ENCODE measurements at places on chromosomes 3 and 15.

GRCh38 chr3:169760479-169760878, 4.4 kb downstream of the TERC start:
- no peak for DNase-seq

GRCh38 chr3:114307222-114307830, 13.5 kb downstream of the TIGIT start:
- no peak for DNase-seq

DNA sequence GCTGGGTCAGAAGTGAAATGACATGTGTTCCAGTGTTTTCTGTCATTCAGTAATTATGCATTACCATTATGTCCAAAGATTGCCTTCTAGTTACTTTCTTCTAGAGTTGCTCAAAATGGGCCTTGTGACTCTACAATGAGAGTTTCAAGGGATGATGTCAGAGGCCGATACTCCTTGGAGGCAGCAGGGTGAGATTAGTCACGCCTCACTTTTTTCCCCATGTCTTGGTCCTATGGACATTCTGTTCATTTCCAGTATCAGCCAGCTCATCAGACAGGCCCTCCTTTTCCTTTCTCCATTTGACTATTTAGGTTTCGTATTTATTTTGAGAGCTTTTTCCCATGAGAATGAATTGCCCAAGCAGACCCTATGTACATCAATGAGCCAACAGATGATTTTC, 17.5 kb downstream of the VGLL3 start:
- no peak for DNase-seq

- no peak for DNase-seq
Observed at GRCh38 chr15:45171912-45172311, 15.9 kb downstream of the SHF start.

DNA sequence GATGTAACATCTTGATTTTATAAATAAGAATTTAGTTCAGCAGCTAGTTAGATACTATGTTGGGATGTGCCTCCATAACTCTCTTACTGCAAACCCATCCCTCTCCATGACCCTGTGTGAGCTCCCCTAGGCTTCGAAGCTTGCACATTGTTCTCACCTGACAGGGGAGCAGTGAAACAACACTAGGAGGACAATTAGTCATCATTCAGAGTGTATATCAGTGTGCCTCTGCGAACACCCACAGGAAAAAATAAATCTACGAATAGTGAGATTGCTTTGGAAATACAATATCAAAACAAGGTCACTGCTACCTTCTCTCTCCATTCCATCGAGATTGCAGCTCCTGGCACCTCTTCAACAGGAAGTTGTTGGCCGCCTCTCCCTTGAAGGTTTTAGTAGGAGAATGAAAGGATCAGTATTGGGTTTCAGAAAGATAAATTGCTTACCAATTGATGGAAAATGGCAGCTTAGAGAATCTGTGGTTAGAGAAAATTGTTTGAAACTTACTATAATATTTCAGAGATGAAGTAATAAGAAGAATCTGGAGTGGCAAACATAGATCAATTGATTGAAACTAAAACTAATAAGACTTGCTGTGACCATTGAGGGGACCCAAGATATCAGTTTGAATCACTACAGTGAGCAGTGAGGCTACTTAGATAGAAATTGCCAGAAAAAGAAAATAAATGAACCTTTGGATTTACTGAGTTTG, 103.2 kb downstream of the CHL1 start:
- DNase-seq, result no peak

DNA sequence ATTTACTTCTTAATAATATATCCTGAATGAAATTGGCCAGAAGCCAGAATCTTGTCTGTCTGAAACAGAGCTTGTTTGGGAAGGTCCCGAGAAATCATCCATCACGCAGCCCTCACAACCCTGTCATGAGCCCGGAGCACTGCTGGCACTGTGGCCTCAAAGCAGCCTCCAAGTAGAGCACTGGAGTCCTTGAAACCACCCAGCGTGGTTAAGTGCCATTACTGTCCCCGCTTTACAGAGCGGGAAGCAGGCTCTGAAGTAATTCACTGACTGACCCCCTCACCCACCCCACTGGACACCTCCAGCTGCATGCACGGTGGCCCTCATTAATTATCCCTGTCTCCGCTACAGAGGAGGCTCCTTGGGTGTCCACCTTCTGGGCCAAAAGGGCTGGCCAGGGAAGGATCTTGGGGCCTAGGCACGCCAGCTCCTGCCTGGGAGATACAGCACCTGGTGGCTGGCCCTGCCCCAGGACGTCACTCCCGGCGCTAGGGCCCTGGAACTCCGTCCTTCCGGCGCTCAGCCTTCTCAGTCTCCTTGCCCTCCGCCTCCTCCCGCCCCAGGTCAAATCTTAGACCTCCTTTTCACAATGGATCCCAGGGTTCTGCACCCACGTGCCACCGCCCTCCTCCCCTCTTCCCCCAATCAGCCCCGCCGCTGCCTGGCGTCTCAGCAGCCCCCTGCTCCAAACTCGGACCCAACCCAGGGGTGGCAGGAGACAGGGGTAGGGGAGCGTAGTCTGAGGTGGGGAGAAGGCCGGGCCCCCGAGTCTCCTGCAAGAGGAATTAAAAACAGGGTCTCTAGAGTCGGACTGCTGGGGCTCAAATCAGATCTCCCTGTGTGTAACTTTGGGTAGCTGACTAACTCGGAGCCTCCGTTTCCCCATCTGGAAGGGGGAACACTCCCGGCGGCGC, 1.1 kb downstream of the TKT start:
- DNase-seq, result peak; percentile 21

DNA sequence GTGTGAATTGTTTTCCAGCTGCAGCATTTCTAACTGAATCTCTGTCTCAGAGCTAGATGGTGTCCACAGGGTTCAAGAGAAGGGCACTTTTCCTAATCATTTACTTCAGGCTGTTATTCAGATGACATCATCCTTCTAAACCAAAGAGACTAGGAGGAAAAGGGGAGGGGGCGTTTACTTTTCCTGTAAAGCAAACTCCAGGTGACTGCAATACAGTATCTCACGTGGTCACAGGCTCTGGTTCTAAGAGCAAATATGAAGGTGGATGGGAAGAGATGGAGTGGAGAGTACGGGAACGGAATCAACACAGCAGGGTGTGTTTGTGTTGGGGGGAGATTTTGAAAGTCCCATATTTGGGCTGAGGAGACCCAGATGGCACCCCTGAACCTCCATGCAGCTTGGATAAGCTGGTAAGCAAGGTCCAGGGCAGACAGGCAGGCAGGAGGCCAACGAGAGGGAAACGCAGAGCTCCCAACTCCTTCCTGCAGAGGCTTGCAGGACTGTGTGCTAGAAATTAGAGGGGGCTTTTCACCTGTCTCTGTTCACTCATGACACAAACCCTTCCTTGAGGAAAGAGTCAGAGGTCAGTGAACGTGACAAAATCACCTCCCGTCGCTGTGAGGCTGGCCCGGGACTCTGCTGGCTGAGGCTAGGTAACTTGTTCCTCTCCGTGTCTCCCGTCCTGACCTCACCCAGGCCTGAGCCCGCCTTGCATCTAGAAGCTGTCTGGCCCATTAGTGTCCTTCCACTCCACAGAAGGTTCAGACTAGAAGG, 151.2 kb downstream of the OPA1 start:
- DNase-seq, result no peak

DNA sequence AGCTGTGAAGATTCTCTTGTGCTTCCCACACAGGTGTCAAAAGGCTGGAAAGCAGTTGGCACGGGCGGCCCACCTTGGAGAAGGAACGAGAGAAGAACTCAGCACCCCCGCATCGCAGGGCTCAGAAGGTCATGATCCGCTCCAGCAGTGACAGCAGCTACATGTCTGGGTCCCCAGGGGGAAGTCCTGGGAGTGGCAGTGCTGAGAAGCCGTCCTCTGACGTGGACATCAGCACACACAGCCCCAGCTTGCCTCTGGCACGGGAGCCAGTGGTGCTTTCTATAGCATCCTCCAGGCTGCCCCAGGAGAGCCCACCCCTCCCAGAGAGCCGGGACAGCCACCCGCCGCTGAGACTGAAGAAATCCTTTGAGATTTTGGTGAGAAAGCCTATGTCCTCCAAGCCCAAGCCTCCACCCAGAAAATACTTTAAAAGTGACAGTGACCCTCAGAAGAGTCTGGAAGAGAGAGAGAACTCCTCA, 31.4 kb downstream of the STARD5 start:
- DNase-seq, result no peak

GRCh38 chr3:126456211-126456610, 19.5 kb downstream of the ZXDC start:
- no peak for DNase-seq

GRCh38 chr15:58909616-58910015, 23.9 kb downstream of the SLTM start:
- no peak for DNase-seq

DNA sequence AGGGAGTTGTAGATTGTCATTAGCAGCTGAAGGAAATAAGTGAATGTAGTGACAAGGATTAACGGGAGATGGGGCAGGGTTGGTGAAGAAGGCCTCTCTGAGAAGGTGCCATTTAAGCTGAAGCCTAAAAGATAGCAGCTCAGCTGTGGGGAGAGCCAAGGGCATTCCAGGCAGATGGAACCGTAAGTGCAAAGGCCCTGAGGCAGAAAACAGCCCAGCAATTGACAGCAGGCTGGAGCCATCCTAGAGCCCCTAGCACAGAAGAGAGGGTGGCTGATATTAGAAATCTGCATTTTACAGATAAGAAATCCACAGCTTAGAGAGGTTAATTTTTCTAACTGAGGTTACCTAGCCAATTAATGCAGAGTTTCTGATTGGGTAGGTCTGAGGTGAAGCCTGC, 374.5 kb upstream of the PROK2 start:
- no peak for DNase-seq

- no peak for DNase-seq
Observed at GRCh38 chr3:85251766-85252165, 293.0 kb downstream of the CADM2 start.

DNA sequence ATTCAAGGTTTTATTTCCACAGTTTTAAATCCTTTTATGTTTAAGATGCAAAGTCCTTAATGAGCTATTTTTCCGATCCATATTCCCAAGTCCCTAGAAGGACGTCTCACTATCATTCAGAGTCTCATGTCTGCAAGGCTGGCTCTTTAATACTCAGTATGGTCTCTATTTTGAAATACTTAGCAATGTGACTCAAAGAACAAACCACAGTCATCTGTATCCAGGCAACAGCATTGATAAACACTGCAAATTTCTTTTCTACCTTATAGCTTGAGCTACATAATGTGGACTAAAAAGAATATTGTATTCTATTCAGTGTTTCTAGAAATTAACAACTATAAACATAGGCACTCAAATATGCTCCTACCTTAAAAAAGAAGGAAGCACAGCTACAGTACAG, 588.3 kb upstream of the NAALADL2 start:
- no peak for DNase-seq

DNA sequence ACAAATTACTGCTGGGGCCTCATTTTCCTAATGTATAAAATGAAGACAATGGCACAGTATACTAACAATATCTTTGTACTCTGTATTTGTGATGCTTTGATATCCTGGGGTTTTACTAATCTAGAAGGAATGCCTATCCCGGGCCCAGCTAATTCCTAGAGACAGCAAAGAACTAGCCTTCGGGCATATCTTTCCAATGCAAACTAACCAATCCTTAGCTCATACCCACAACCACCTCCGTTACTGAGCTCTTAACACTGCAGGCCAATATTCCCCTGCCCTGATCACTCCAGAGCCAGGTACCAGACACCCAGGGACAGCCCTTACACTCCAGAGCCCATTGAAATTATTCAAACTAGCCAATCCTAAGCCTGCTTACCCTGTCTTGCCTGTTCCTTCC, 309.0 kb downstream of the ULK4 start:
- no peak for DNase-seq

DNA sequence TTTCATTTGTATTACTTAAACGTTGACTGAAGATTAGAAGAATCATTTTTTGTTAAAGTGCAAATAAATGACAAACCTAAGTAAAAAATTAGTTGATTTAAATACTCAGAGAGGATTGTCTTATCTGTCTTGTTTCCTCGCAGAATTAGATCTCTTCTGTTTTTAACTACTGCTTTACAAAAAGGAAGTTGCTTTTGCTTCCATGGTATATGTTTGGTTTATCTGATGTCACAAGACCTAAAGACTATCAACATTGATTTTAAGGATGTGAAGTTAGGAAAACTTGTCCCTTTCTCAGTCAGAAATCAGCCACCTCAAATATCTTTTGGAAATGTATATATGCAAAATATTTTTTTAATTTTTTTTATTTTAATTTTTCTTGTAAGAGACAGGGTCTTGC, 28.7 kb downstream of the GPR171 start:
- DNase-seq, result no peak

DNA sequence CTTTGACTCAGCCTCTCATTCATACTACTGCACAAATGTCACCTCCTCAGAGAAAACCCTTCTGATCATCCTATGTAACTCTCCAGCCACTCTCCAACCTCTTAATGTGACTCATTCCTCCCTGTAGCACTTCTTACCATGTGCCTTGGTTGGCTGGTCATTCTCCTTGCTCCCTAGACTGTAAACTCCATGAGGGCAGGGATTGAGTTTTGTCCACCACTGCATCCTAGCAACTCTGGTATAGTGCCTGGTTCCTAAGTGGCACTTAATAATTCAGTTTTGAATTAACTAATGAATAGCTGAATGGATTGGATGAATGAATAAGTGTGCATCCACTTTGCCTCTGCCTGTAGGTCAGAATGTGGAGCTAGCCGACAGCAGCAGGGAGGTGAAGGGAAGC, 202.5 kb upstream of the HES1 start:
- no peak for DNase-seq

DNA sequence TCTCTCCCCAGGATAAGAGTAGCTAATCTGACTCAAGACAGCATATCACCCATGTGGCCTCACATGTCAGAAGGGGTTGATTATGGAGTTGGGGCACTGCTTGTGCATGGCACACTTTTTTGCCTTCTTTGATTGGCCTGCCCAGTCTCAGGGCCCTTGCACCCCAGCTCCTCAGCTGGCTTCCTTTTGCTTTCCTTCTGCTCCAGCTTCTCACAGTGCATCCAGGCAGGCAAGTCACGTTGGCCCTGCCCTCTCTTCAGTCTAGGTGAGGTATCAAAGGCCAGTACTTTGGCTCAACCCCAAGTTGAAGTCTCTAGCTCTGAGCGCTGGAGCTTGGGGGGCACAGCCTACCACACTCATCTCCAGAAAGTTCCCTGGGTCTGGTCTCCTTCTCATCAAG, 42.2 kb downstream of the NGRN start:
- no peak for DNase-seq

DNA sequence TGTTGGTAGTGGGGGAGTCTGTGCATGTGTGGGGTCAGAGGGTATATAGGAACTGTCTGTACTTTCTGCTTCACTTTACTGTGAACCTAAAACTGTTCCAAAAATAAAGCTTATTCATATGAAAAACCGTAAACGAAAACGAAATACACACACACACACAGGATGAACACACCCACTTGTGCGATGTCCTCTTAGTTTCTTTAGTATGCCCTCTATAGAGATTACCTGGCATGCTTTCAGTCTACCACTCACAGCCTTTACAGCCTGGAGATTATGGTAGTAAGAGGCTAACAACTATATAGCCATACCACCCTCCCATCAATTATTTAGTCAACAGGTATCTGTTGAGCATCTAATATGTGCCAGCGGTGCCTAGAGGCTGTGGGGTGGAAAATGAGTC, 60.0 kb upstream of the UBE3A start:
- DNase-seq, result no peak

- no peak for DNase-seq
Observed at GRCh38 chr3:12934431-12934830, 93.1 kb upstream of the RPL32 start.

Measured in central memory CD8-positive, alpha-beta T cell (primary cell).